ENCODE measurements at places on chromosomes 4 and X. TPM values are rescaled to one million over a fixed set of nuclear protein-coding genes. Genes with fewer than 3 reads are reported as not detected.

Gene APEX2
- total RNA-seq = 28.0 TPM

Gene ANK2
- total RNA-seq = 0.47 TPM

Gene P2RY4
- 0.45 TPM for total RNA-seq

Gene DRP2
- 0.97 TPM for total RNA-seq

Gene OPRPN
- not detected for total RNA-seq

Gene CXCL10
- not detected for total RNA-seq

Gene MAGEA10
- total RNA-seq = not detected

Gene GALNTL6
- total RNA-seq = not detected

Gene TDO2
- total RNA-seq = not detected

Gene PTCHD1
- not detected for total RNA-seq
